ENCODE measurements at places on chromosomes 16 and 17.
A peak's percentile ranks its signal among the peaks of the same experiment; 100 is the strongest.

- no peak for DNase-seq
Observed at GRCh38 chr16:4481963-4482362, 5.8 kb downstream of the HMOX2 start.

GRCh38 chr17:33766721-33767120 lies 473.6 kb upstream of the ASIC2 start:
- DNase-seq, result no peak

GRCh38 chr16:66228792-66229191 lies 137.7 kb upstream of the CDH5 start:
- DNase-seq, result no peak

GRCh38 chr16:73713778-73714495 lies 582.7 kb upstream of the PSMD7 start:
- DNase-seq, result peak; percentile 19

DNA sequence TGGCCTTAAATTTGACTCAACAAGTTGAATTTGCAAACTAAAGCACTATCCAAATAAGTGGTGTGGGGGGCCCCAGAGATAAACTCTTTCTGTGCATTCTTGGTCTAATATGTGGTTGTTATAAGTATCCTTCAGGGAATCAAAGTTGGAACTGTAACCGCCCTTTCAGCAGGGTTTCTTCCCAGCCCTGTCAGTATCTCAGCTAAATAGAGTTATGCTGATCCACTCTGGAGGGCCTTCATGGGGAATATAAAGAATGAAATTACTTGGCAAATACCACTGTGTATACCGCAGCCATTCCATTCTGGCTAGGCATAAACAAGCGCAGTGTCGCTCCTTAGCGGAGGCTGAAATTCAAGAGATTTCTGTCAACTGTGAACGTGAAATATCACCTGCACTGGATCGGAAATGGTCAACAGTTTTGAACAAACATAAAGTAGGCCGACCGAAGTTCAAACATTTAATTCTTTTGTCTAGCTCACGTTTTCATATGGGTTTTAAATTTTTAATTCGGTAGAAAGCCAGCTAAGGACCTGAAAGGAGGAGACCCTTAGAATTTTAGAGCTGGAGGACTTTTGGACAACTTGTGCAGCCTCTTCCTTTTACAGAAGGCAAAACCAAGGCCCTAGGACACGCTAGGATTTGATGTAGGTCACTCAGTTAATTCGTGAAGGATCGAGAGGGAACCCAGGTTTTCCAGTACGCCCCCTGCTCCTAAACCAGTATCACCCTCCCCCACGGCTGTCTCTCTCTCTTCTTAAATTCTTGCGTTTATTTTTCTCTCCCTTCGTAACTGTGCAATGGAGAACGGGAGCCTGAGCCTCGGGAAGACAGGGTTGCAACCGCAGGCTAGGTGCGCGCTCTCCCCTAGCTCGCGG lies 74.7 kb downstream of the CHD9 start:
- DNase-seq, result no peak

GRCh38 chr17:64319531-64319930 lies 56.5 kb upstream of the TEX2 start:
- DNase-seq, result no peak

- DNase-seq, result peak; percentile 39
Observed at GRCh38 chr17:10149573-10150399, 48.6 kb downstream of the GAS7 start.

GRCh38 chr17:2692781-2693135 lies 18.8 kb downstream of the CLUH start:
- DNase-seq, result no peak

- DNase-seq, result no peak
Observed at GRCh38 chr17:81002409-81003361, 11.0 kb downstream of the CHMP6 start.

DNA sequence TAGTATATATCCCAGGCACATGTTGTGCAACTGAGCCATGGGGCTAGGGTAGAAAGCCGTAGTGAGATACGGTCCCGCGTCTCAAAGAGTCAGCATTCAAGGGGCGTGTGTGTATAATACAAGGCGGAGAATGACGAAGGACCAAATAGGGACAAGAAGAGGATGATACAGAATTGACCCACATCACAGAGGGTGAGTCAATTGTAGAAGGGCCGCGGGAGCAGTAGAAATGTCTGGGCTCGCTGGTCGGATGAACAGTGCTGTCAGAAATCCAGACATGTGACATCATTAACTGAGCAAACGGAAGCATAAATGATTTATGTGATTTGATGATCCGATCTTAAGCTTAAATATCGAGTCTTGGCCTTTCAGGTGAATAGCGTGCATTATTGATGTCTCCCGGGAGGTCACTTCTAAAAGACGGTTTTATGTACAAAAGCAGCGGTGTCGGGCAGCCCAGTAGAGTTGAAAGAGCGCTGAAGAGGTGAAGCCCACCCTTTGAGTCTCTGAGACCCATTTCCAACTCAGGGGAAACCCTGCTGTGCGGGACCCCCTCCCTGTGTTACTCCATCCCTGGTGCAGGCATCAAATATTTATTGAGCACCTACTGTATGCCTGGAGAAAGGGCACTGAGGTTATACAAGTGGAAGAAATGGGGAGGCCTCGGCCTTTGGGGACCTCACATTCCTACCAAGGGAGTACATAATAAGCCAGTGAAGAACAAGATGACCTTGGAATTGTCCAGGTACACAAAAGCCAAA lies 45.1 kb downstream of the ATP2C2 start:
- no peak for DNase-seq

- no peak for DNase-seq
Observed at GRCh38 chr16:50001144-50001543, 23.9 kb upstream of the CNEP1R1 start.

DNA sequence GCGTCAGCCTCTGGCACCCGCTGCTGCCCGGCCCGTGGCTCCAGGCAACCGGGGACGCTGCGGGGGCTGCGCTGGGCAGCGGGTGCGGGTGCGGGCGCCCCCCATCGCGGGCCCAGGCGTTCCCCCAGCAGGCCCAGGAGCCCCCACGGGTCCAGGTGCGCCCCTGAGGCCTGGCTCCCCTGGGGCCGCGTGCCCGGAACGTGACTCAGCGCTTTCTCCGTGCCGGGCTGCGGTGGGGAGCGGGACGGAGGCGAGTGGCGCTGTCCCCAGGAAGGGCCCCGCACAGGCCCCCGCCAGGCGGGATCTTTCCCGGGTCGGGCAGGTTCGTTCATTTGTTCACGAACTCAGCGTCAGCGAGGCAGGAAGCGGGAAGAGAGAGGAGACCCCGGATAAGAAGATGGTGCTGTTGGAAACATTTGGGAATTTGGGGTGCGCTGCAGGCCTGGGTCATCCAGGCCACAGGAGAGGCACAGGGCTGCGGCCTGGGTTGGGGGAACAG lies 18.4 kb upstream of the EXOC7 start:
- DNase-seq, result no peak

- no peak for DNase-seq
Observed at GRCh38 chr17:80873307-80873951, 118.2 kb upstream of the CHMP6 start.

DNA sequence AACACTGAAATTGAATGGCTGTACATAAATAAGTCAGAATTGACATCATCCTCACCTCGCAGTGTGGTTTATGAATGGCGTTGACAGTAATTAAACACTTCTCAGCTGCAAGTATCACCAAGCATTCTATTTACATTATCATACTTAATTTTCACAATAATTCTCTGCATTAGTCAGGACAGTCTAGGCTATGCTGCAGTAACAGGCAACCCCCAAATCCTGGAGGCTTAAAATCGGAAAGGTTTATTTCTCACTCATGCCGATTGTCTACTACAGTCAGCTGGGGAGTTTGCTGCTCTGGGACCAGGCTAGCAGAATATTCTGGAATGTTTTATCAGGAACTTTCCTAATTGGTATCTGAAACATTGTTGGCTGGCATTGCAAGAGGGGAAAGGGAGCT lies 493.2 kb upstream of the ERCC4 start:
- DNase-seq, result no peak

GRCh38 chr17:39822051-39822451 lies 42.1 kb downstream of the IKZF3 start:
- DNase-seq, result no peak

Measured in tibial nerve (tissue), 4 donors.